Activated T-cell treated with anti-CD3 and anti-CD28 coated beads for 1 hour (primary cell): ENCODE measurements at places on chromosomes 13 and 19.

- no peak for DNase-seq
Observed at GRCh38 chr13:29284726-29285125, 310.8 kb downstream of the SLC7A1 start.

GRCh38 chr13:89627996-89628395 is 1719.5 kb upstream of the MIR17HG start:
- no peak for DNase-seq

DNA sequence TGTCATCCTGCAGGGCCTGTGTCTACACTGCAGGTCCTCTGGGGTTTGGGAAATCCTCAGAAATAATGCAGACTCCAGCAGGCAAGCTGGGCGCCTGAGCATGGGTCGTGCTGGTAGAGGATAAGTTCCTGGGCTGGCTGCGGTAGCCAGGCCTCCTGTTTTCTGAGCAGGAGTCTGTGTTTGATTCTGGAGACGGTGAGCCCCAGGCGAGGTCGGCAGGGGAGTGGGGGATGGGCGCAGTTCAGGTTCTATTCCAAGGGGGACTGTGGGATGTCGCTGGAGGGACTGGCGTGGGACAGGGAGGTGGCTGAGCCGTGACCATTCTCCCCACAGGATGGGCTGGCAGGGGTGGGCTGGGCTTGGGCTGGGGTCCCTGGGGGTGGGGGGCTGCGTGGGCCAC is 154.7 kb downstream of the KDM4B start:
- no peak for DNase-seq

DNA sequence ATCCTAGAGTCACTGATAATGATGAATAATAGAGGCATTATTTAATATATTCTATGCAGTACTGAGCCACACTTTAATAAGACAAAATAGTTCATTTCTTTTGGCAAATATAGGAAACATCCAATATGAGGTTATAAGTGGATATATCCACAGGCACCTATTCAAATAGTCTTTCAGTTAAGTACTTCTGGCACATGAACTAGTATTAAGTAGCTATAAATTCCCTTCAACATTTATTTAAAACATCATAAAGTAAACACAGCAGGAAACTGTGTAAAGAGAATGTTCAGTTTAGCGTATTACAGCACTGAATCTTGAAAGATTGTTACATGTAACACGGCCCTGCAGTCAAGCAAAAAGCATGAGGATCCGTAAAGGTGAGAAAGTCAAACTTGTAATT is 463.3 kb upstream of the KLF12 start:
- no peak for DNase-seq

- DNase-seq: no peak
Observed at GRCh38 chr13:108121406-108121805, 93.9 kb downstream of the LIG4 start.

DNA sequence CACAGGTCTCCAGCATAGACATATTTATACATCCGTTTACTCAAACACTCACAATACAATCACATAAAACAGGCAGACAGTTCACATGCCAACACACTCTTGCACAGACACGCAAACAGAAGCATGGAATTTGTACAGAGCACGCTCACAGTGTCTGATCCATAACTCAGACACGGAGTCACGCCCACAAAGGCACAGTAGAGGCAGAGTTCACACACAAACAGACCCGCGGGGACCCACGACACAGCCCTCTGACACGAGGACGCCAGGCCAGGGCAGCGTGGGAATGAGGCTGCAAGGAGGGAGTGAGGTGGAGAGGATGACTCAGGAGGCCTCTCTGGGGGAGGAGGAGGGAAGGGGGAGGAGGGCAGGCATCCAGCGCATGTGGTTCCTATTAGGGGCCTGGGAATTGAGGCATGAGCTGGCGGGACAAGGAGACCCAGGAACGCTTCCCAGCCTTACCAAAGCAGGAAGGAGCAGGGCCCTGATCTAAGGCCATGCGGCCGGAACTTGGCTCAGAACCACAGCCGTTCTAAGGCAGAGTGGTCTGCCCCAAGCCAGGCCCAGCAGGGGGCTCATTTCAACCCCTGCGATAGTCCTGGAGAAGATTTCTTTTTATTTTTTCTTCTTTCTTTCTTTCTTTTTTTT is 9.1 kb upstream of the OLFM2 start:
- DNase-seq: no peak

DNA sequence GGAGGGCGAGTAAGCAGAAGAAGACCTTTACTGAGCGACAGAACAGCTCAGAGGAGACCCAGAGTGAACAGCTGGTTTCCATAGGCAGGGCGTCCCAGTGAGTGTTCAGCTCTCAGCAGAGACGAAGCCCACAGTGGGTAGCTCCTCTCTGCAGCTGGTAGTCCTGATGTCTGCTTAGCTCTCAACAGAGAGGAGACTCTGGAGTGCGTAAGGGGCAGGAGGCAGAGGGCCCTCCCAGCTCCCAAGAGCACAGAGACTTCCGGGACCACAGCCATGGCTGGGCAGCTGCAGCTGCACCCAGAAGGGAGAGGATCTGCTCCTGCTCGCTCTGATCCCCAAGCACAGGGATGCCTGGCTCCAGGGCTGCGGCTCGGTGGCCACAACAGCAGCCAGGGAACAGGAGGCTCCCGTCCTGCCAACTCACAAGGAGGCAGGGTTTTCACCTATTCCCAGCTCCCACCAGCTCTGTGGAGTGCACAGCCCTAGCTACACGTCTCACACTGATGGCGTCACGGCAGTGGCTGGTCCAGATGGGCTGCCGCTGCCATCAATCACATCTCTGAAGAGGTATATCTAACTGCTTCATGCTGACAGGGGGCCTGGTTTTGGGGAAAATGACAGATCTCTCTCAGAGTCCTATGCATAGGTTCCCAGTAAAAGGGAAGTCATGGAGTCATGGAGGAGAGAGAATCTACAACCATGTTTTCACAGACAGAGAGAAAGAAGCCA is 2660.1 kb upstream of the PCDH20 start:
- no peak for DNase-seq

DNA sequence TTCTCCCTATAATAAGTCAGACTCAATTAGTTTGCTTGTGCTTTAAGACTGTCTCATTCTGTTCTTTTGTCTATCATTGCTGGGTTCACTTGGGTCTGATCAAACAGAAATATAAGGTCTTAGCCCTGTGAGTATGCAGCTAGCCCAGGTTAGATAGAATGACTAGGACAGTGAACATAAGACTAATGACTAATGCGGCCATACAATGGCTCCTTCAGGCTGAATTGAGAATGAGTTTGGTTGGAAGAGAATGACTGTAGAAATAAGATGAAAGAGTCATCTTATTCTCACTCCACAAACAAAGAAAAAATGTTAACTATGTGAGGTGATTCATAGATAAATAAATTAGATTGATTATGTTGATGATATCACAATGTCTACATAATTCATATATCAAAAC is 50.1 kb upstream of the OBI1 start:
- DNase-seq: no peak

GRCh38 chr13:74346960-74347359 is 212.8 kb upstream of the KLF12 start:
- no peak for DNase-seq

GRCh38 chr13:85230691-85231093 is 568.5 kb downstream of the SLITRK6 start:
- no peak for DNase-seq

GRCh38 chr13:39054112-39054511 is 15.9 kb downstream of the NHLRC3 start:
- DNase-seq: no peak
